EH (cell line): ENCODE measurements at places on chromosomes 12 and 14.

DNA sequence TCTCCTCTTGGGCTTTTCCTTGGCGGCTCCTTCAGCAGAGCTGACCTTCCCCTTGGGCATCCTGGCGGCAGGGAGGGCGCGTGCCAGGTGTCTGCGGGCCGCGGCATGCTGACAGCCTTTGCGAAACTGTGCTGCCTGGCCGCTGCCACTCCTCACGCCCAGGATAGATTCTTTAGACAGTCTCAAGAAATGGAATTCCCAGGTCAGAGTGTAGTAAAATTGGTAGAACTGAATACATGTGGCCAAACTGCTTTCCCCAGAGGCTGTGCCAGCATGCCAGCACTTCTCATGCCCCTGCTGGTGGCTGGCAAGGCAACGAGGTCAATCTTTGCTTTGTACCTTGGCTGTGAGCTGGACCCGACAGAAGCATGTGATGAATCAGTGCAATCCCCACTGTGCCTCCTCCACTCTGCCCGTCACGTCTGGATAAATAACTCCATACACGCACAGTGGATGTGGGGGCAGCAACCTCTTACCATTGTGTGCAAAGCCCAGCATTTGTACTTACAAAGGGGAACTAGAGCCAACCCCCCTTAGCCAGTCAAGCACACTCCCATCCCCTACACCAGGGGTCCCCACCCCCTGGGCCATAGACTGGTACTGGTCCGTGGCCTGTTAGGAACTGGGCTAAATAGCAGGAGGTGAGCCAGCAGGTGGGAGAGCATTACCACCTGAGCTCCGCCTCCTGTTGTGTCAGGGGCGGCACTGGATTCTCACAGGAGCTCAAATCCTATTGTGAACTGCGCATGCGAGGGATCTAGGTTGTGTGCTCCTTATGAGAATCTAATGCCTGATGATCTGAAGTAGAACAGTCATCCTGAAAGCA lies 90.9 kb downstream of the ACTN1 start:
- DNase-seq = no peak

DNA sequence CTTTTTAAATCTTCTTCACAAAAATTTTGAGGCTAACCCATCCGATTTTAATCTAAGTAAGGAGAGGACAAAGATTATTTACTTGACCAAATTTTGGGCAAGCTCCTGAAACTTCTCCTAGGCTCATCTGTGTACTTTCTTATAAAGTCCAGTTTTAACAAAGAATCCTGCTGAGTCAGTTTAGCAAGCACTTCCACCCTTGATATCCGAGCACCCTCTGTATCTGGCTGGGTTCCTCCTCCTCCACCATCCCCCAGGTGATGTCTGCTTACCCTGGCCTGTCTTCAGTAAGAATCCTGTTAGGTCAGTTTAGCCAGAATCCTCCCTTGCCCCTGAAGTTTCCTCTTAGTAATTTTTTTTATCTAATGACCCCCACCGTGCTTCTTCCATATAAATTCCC lies 140.5 kb downstream of the PHLDA1 start:
- DNase-seq = no peak

GRCh38 chr12:45991284-45992249 lies 1.2 kb upstream of the SCAF11 start:
- DNase-seq = peak; percentile 83

DNA sequence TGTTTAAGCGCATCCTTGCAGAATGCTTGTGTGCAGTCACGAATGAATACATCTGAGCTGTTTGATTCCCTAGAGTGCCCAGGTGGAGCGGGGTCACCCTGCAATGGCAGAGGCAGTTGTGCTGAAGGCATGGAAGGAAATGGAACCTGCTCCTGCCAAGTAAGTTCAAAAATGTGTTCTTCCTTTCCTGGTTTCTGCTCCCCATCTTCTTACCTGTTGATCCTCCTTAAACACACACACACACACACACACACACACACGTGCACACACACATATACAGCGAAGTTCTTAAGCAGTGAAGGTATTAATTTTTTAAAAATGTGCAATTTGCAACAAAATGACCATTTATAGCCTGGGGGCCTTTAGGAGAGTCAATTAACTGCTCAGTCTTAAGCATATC lies 33.3 kb downstream of the STAB2 start:
- no peak for DNase-seq

- no peak for DNase-seq
Observed at GRCh38 chr14:61219256-61219655, 61.9 kb downstream of the TMEM30B start.

- DNase-seq = no peak
Observed at GRCh38 chr12:30357766-30358490, 337.7 kb downstream of the IPO8 start.

DNA sequence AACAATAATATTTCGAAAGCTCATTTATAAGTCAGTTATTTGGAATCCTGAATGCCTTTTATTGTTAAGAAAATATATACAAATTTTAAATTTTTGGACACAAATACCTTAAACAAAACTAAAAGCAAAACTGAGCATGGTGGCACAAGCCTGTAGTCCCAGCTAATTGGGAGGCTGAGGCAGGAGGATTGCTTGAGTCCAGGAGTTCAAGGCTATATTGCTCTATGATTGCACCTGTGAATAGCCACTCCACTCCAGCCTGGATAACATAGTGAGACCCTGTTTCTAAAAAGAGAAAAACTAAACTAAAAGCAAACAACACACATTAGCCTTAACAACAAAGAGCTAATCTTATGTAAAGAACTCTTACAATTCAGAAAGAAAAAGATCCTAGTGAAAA lies 78.8 kb downstream of the SMOC1 start:
- no peak for DNase-seq
